Cortex of kidney (tissue), 1 donor: ENCODE measurements at places on chromosomes 5 and 9.

DNA sequence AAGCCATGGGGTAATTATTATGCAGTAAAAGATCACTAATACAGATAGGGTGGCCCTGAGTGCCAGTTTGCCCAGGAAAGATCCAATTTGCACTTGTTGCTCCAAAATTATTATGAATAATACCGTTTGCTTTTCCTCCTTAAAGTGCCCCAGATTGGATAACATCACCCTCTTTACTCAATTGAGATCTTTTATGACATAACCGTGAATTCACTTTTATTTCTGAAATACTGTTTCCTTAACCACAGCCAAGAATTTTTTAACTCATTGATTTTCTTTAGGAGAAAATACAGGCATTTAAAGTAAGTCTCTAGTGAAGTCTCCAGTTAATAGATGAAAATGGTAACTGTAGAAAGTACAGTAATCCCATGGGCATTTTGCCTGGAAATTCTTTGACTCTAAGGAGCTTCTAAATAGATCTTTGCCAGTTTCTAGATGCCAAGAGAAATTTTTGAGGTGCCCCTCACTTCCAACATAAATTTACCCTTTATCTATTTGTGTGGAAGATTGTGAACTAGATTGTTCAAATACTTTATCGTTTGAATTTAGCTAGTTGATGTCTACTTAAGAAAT is 99.2 kb downstream of the UHRF2 start:
- no peak for DNase-seq

DNA sequence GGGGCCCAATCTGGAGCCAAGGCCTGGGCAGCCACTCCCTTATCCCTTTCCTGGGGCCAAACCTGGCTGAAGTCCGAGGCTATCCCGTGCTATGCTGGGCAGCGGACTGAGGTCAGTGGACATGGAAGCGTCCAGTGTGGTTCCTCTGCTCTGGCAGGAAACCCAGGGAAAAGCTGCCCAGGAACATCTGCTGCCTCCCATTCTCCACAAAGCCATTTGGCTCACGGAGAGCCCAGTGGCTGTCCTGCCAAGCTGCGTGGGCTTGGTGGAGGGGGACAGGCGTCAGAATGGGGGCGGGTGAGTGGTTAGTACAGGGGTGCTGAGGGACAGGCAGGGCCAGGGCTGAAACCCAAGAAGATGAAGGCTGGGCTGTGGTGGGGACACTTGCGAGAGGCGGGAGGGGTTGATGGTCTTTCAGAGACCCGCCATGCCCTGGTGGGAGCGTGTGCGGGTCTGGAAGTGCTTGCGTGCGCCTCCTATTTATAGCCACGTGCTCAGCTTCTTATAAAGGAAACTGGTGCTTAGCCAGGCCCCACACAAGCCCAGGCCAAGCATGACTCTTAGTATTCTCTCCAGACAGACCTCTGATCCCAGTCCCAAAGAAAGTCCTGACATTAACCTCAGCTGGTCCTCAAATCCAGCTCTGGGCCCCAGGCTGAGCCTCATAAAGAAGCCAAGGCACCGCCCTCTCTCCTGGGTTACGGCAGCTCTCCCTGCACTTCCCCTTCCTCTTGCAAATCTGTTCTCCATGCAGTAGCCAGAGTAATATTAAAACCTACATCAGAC is 9.4 kb upstream of the SLC6A7 start:
- no peak for DNase-seq

DNA sequence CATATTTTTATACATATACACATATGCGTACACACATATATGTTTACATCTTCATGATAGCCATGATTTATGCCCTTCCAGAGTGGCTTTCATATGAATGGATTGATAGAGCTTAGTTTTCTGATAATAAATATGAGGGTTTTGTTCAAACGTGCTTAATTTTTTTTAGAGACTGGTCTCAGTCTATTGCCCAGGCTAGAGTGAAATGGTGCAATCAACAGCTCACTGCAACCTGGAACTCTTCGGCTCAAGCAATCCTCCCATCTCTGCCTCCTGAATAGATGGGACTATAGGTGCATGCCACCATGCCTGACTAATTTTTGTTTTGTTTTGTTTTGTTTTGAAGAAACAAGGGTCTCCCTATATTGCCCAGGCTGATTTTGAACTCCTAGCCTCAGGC is 48.6 kb upstream of the ZSWIM6 start:
- DNase-seq = no peak

- DNase-seq = no peak
Measured at GRCh38 chr5:152113401-152113800, 188.8 kb upstream of the GLRA1 start.

GRCh38 chr9:82513976-82514735 is 525.6 kb downstream of the SPATA31D1 start:
- no peak for DNase-seq

DNA sequence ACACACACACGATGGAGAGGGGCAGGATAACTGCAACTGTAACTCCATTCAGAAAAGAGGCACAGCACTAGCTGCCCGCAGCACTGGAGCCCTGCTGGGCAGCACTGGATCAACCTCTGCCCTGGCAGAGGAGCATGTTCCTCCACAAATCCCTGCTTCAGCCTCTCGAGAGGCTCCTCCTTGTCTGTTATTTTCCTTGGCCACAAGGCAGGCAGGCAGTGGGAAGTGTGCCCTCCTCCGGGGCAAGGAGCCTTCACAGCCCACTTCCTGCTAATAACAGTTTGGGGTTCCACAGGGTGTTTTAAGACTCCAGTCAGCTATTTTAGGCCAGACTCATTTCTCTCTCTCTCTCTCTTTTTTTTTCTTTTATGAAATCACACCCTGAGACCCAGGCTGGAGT is 11.8 kb downstream of the FXN start:
- no peak for DNase-seq
